ENCODE measurements at places on chromosomes 7 and 10. TPM values are rescaled to one million over a fixed set of nuclear protein-coding genes. Genes with fewer than 3 reads are reported as not detected.

Gene DNMBP
- total RNA-seq, result 22.6 TPM

Gene TEX36
- total RNA-seq, result not detected

Gene OIT3
- not detected for total RNA-seq

Gene SAP25
- not detected for total RNA-seq

Gene HOGA1
- total RNA-seq, result 2.6 TPM

Gene SPDYE5
- not detected for total RNA-seq

Gene RNF32
- 1.3 TPM for total RNA-seq

Gene LIPF
- not detected for total RNA-seq

Gene SORBS1
- 0.58 TPM for total RNA-seq

Gene KDM7A
- total RNA-seq, result 3.4 TPM

Gene HTRA1
- total RNA-seq, result 52.0 TPM

Gene PDK4
- 25.7 TPM for total RNA-seq

Gene HECW1
- 17.2 TPM for total RNA-seq

Gene ZPBP
- not detected for total RNA-seq

Gene PRKCQ
- 4.3 TPM for total RNA-seq

Gene CFAP69
- total RNA-seq, result 1.7 TPM

Gene CPA4
- 8.4 TPM for total RNA-seq

Gene VKORC1L1
- total RNA-seq, result 28.7 TPM

Gene MAGI2
- total RNA-seq, result 0.48 TPM

Gene DPP6
- not detected for total RNA-seq

Gene FZD8
- total RNA-seq, result 4.9 TPM

Gene TMEM229A
- total RNA-seq, result not detected

Gene OGDHL
- 0.29 TPM for total RNA-seq

Gene ANKRD61
- total RNA-seq, result 0.84 TPM

Gene SLC13A1
- total RNA-seq, result not detected

Gene FGFBP3
- total RNA-seq, result 2.5 TPM

Gene OR2A42
- not detected for total RNA-seq

Gene ZNF679
- not detected for total RNA-seq

Gene MOGAT3
- total RNA-seq, result not detected

Gene EPDR1
- total RNA-seq, result 78.2 TPM

Gene SH3PXD2A
- total RNA-seq, result 1.1 TPM

Gene TMEM60
- total RNA-seq, result 27.3 TPM

Gene PODXL
- total RNA-seq, result 28.7 TPM

Gene RET
- total RNA-seq, result 0.36 TPM

Gene TRIM4
- 26.5 TPM for total RNA-seq

Data from A549 treated with Hydrocortisone at 1 μM for 4 hours (cell line).